Sigmoid colon (tissue), 7 donors: ENCODE measurements at places on chromosomes 2 and 18. TPM values are rescaled to one million over a fixed set of nuclear protein-coding genes. Genes with fewer than 3 reads are reported as not detected.

- H3K36me3 ChIP-seq, result no peaks in the 10 kb centered on the region
- H3K4me1 ChIP-seq, result peaks cover 7% of the 10 kb centered on the region
- DNase-seq, result no peak
- no peak overlapping the region for H3K4me3 ChIP-seq
Measured at GRCh38 chr2:138021154-138021553, 56.9 kb downstream of the HNMT start.

GRCh38 chr2:192369969-192370368 is 175.2 kb upstream of the TMEFF2 start:
- no peak overlapping the region for H3K27ac ChIP-seq
- no peaks in the 10 kb centered on the region for H3K4me1 ChIP-seq
- no peak for DNase-seq
- no peaks in the 10 kb centered on the region for H3K27me3 ChIP-seq

GRCh38 chr18:27652480-27653121 is 467.5 kb upstream of the CHST9 start:
- H3K27ac ChIP-seq, result no peak overlapping the region
- no peak overlapping the region for H3K4me3 ChIP-seq
- H3K27me3 ChIP-seq, result no peaks in the 10 kb centered on the region
- DNase-seq, result no peak
- H3K4me1 ChIP-seq, result no peaks in the 10 kb centered on the region

DNA sequence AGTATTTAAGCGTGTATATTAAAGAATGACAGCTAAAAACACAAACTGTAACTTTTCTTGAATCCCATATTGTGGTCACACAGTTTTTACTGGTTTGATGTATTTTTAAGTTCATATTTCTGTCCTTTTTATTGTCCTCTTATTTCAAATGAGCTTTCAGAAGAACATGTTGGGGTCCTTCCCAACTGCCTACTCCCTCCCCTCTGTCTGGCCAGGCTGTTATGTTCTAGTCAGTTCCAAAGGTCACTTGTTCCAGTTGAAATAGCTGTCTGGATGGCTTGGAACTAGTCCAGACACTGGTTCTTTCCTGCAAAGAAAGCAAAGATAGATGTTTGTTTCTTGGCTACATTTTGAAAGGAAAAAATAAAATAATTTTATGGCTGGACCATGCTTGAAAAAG is 306.9 kb downstream of the GULP1 start:
- H3K27me3 ChIP-seq, result no peaks in the 10 kb centered on the region
- no peak overlapping the region for H3K27ac ChIP-seq
- no peaks in the 10 kb centered on the region for H3K36me3 ChIP-seq
- peaks cover 15% of the 10 kb centered on the region for H3K4me1 ChIP-seq

GRCh38 chr2:218006741-218007140 is 3.9 kb upstream of the TNS1 start:
- H3K4me3 ChIP-seq, result no peak overlapping the region
- peaks cover 39% of the 10 kb centered on the region for H3K4me1 ChIP-seq
- H3K27ac ChIP-seq, result no peak overlapping the region
- DNase-seq, result no peak
- peaks cover 40% of the 10 kb centered on the region for H3K27me3 ChIP-seq
- no peaks in the 10 kb centered on the region for H3K36me3 ChIP-seq

- no peaks in the 10 kb centered on the region for H3K4me1 ChIP-seq
- no peak overlapping the region for H3K4me3 ChIP-seq
- H3K27me3 ChIP-seq, result no peaks in the 10 kb centered on the region
- no peaks in the 10 kb centered on the region for H3K36me3 ChIP-seq
Measured at GRCh38 chr18:30359521-30359920, 683.0 kb downstream of the DSC3 start.

DNA sequence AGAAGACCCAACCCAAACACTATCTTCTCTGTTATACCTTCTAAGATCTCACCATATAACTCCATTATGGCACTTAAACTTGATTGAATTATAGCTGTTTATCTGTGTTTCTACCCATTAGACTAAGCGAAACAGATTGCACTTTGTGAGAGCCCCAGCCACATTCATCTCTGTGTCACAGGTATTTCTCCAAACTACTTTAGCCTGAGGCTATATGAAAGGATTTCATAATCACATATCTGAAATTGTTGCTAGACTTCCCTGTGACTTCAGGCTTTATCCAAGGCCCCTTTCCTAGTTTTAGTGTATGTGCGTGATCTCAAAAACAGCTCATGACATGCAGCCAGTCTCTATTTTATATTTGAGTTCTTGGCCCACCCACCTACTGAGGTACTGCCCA is 745.0 kb upstream of the ACVR2A start:
- DNase-seq, result no peak
- H3K4me3 ChIP-seq, result no peak overlapping the region
- H3K4me1 ChIP-seq, result peaks cover 12% of the 10 kb centered on the region
- H3K36me3 ChIP-seq, result no peaks in the 10 kb centered on the region
- no peaks in the 10 kb centered on the region for H3K27me3 ChIP-seq
- no peak overlapping the region for H3K27ac ChIP-seq

DNA sequence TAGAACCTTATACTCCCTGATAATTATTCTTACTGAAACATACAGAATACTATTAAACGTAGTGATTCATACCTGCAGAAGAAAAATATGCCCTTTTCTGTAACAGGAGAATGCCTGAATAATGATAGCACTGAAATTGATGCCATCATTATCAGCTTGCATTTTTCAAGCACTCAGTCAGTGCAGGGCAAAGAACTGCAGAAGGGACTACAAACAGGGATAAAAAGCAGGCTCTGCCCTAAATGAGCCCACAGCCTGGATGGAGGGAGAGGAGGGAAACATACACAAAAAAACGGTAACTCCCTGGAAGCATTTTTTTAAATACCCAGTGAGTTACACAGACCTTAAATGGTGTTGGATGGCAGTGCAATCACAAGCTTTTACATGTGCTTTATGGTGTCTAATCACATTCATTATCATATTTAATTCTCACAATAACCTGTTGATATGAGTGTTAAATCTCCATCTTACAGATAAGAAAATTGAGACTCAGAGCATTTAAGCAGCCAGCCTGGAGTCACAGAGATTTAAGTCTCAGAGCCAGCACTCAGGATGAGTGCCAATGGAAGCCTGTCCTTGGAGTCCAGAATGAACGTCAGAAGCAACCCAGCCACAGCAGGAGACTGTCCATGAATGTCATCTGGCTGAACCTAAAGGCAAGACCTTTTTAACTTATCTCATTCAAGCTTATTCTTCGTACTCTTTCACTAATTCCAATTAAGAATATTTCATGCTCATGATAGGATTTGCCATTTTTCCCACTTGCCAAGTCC is 139.3 kb upstream of the CTNNA2 start:
- no peaks in the 10 kb centered on the region for H3K27me3 ChIP-seq
- no peak overlapping the region for H3K27ac ChIP-seq
- no peak for DNase-seq
- no peaks in the 10 kb centered on the region for H3K4me1 ChIP-seq

GRCh38 chr18:3305354-3305762 is 43.4 kb downstream of the MYL12B start:
- no peaks in the 10 kb centered on the region for H3K36me3 ChIP-seq
- no peaks in the 10 kb centered on the region for H3K27me3 ChIP-seq
- no peak overlapping the region for H3K4me3 ChIP-seq

GRCh38 chr2:240060977-240061591 is 7.8 kb upstream of the OR6B3 start:
- no peak overlapping the region for H3K27ac ChIP-seq
- no peak for DNase-seq
- H3K36me3 ChIP-seq, result no peaks in the 10 kb centered on the region
- H3K4me3 ChIP-seq, result no peak overlapping the region
- H3K27me3 ChIP-seq, result peaks cover 19% of the 10 kb centered on the region

- H3K27me3 ChIP-seq, result peaks cover 4% of the 10 kb centered on the region
- H3K4me3 ChIP-seq, result no peak overlapping the region
- H3K36me3 ChIP-seq, result no peaks in the 10 kb centered on the region
- no peaks in the 10 kb centered on the region for H3K4me1 ChIP-seq
- H3K27ac ChIP-seq, result no peak overlapping the region
Measured at GRCh38 chr2:222049946-222050345, 248.9 kb downstream of the PAX3 start.

DNA sequence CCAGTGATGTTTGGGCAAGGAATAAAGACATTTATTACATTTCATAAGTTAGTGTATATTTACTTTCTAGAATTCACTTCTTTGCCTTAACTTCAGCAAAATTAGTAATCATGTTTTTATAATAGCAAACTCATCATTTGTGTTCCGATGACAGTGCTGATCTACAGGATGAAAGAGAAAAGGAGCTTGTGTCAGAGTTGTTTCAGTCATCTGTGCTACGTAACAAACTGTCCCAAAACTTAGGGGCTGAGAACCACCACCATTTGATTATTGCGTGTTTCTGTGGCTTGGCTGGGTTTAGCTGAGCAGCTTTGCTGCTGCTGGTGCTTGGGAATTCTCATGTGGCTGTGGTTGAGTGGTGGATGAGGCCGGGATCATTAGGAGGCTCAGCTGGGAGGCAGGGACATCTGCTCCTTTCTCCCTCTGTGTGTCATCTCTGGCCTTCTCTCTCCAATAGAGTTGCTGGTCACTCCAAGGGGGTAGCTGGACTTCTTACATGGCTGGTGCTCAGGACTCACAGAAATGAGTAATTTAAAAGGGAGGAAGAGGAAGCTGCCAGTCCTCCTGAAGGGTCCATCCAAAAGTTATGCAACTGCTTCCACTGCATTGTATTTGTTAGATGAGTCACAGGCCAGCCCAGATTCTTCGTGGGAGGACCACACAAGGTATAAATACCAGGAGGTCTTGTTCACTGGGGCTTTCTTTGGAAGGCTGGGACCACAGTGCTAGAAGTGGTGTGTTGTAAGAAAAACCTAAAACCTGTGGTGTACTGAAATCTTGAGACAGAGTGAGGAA is 43.4 kb upstream of the HAAO start:
- H3K27me3 ChIP-seq, result no peaks in the 10 kb centered on the region
- no peak overlapping the region for H3K4me3 ChIP-seq
- no peaks in the 10 kb centered on the region for H3K36me3 ChIP-seq
- DNase-seq, result peak; percentile 92
- H3K27ac ChIP-seq, result peak overlapping the region; percentile 53
- H3K4me1 ChIP-seq, result no peaks in the 10 kb centered on the region

NEU2 gene
- polyA plus RNA-seq, result not detected

MAL gene
- polyA plus RNA-seq, result 0.69 TPM

FBXO48 gene
- 0.60 TPM for polyA plus RNA-seq

FOXD4L1 gene
- not detected for polyA plus RNA-seq

RIT2 gene
- not detected for polyA plus RNA-seq

GRCh38 chr2:202311823-202312388 is 46.3 kb downstream of the NOP58 start:
- no peaks in the 10 kb centered on the region for H3K4me1 ChIP-seq
- H3K36me3 ChIP-seq, result no peaks in the 10 kb centered on the region
- H3K27ac ChIP-seq, result no peak overlapping the region
- H3K4me3 ChIP-seq, result no peak overlapping the region
- H3K27me3 ChIP-seq, result no peaks in the 10 kb centered on the region
